ENCODE measurements at places on chromosomes 1 and 21.

- no peak for DNase-seq
Measured at GRCh38 chr1:179169616-179170467, 59.6 kb downstream of the ABL2 start.

DNA sequence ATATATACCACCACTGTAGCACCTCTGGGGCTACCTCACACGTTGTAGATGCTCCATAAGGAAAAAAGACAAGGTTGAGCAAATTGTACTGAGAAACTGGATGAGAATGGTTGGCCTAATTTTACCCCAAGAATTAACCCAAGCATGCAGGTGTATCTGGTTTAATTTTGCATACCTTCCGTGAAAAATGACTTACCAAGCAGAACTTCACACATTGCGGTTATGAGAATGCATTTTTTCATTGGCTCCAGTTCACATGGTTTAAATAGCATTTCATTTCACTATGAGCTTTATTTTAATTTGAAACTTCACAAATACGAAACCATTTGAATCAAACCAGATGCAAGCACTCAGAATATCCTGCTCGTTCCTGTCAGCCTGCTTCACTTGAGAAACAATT is 512.2 kb downstream of the LTN1 start:
- DNase-seq, result no peak

- DNase-seq, result no peak
Measured at GRCh38 chr1:46493316-46494032, 3.8 kb downstream of the DMBX1 start.

GRCh38 chr1:229339520-229339919 is 3.3 kb downstream of the CCSAP start:
- DNase-seq, result no peak

DNA sequence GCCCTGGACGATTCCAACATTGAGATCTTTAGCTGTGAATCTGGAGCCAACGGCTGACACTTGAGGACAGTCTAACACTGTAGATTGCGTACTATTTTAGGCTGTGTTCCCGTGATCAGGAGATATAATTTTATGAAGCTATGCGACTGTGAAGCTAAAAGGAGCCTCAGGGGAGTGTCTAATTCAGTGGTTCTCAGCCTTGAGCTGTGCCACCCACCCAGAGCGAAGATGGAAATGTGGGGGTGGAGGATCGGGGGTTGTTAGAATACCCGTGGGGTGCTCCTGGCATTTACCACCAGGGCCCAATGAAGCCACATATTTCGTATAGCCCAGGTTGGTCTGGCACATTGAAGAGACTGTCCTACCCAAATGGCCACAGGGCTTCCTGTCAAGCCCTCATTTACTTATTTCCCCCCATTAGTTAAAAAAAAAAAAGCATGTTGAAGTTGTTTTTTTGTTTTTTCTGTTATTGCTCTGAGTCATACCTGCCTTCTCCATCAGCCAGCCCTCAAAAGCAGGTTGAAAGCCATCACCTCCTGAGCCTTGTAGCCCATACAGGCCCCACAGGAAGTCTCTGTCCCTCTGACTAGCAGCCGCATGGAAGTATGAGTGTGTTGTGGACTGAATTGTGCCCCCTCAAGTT is 141.7 kb downstream of the GALNT2 start:
- DNase-seq, result no peak

DNA sequence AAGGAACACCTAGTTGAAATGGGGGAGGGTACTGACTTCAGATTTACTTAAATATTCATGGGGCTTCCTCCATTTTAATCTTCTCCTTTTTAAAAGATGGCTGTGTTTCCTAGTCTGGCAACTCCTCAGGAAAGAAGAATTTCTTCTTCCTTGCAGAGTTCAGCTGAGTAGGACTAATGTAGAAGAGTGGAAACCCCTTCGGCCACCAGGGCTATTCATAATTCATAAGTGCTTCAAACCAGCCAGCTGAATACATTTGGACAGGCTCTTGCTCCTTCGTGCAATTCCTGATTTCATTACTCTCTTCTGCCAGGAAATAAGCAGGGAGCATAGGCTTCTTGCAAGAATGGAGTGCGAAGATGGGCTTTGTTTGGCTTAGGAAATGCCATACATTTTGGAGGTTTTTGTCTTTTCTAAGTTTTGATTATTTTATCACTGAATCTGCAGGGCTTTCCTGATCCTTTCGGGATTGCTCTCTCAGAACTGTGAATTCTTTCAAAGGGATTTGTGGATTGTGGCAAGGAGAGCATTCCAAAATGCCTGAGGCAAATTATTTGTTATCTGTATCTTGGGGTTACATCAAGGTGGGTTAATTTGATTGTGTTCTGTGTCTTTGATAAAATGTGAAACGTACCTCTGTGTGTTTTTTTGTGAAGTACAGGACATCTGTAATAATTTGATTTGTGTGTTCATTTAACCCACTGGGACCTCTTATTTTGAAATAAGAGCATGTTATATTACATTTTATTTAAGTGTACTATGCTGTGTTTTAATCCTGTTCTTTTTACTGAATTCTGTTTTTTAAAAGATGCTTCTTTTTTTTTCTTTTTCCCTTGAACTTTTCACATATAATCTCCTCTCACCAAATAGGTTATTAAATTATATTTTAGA is 179.4 kb upstream of the SGIP1 start:
- no peak for DNase-seq

- no peak for DNase-seq
Measured at GRCh38 chr1:36888811-36889477, 145.4 kb downstream of the GRIK3 start.

DNA sequence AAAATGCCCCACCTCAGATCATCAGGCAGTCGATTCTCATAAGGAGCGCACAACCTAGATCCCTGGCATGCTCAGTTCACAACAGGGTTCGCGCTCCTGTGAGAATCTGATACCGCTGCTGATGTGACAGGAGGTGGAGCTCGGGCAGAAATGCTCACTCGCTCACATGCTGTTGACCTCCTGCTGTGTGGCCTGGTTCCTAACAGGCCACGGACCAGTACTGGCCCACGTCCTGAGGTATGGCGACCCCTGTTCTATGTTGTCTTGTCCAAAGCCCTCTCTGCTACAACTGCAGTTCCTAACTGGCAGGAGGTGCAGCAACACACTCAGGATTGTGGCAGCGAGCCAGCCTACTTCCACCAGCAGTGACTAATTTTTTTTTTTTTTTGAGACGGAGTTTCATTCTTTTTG is 70.6 kb downstream of the CLSTN1 start:
- DNase-seq, result no peak

- no peak for DNase-seq
Measured at GRCh38 chr1:28973596-28974421, 59.4 kb downstream of the EPB41 start.
